Skin of body (tissue), 3 donors: ENCODE measurements at places on chromosomes 12 and 14. TPM values are rescaled to one million over a fixed set of nuclear protein-coding genes. Genes with fewer than 3 reads are reported as not detected.

Gene ZNF740
- total RNA-seq: 18.1 TPM

Gene SLC7A8
- 27.5 TPM for total RNA-seq

Gene TAS2R14
- total RNA-seq: 6.8 TPM

Gene GPR137C
- total RNA-seq: 3.0 TPM

Gene NELL2
- 12.7 TPM for total RNA-seq
